Left renal cortex interstitium (tissue), 4 donors: ENCODE measurements at places on chromosomes 12 and 14.

- no peak for DNase-seq
These were observed 34.6 kb downstream of the FIGNL2 start for GRCh38 chr12:51813931-51814310.

GRCh38 chr14:100775351-100775830, 48.7 kb downstream of the DLK1 start:
- no peak for DNase-seq

DNA sequence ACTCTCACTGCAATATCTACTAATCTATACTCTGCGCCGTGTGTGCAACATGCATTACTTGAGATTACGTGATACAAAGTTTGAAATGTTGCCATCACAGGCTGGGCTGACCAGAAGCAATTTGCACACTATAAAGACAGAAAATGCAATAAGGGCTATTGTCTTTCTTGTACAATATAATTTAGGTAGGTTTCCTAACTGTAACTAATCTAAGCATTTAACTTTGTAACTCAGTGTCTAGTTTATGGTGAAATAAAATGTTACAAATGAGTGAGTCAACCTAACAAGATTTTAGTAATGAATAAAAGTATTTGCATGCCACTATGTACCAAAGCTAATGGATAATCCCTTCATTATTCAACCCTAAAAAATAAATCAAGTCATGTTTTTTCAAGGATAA, 57.8 kb downstream of the LRP6 start:
- DNase-seq, result no peak

DNA sequence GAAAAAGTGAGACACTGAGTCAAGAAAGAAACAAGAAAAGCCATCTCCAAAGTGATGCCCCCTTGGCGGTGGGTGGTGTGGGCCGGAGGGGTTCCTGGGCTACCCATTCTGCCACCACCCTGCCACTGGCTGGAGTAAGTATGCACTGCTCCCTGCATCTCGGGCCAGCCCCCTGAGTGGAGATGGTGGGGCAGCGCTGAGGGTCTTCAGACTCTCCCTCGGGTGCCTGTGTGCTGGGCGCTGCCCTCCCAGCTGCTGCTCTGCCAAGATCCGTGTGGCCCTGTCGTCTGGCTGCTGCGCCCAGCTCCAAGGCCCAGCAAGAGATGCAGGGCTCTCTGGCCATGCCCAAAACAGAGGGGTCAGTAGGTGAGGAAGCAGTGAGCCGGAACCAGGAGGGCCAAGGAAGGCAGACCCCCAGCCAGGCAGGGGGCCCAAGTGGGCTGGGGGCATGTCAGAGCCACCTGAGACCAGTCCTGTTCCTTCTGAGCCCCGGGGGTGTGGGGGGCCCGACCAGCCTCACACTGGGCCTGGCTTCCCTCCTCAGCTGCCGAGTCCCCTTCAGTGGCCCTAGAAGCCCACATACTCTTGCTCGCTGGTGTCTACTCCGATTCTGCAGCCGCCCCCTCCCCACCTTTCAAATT, 5.2 kb downstream of the GPR132 start:
- no peak for DNase-seq

- DNase-seq, result no peak
These were observed 775.6 kb downstream of the VRK1 start for GRCh38 chr14:97572583-97573458.

- no peak for DNase-seq
These were observed 8.9 kb downstream of the MSRB3 start for GRCh38 chr12:65287426-65287825.

DNA sequence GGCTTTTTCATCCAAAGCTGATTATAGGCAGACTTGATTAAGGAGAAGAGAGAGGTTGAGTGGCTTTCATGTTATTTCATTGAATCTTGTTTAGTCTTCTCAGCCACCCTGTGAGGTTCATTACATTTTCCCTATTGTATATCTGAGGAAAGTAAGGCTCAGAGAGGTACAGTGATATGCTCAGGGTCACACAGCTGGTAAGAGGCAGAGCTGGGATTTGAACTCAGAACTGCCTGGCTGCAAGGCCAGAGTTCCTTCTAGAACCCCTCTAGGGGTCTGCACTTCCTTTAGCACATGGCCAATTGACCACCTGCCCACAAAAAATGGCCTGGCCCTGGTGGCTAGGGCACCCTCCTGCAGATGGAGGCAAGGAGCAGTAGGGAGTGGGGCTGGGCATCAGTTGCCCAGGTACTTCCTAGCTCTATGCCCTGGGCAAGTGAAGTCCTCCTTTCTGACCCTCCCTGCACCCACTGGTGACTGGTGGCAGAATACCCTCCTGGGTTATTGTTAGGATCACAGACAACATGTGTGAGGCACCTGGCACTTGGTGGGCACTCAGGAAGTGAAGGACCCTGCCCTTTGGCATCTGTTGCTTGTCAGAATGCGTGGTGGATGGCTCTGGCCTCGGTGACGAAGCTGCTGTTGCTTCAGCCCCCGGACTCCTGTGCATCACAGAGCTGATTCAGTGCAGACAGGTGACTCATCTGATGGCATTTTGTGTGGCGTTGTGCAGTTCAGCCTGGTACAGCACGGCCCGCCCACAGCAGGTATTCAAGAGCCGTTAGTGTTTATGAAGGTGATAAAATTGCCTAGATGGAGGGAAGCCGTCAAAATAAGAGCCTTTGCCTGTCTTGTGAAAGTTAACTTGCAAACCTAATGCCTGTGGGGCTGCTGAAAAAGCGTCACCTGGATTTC, 115.8 kb downstream of the SLC25A47 start:
- no peak for DNase-seq
